ENCODE measurements at places on chromosomes 7 and 10.

DNA sequence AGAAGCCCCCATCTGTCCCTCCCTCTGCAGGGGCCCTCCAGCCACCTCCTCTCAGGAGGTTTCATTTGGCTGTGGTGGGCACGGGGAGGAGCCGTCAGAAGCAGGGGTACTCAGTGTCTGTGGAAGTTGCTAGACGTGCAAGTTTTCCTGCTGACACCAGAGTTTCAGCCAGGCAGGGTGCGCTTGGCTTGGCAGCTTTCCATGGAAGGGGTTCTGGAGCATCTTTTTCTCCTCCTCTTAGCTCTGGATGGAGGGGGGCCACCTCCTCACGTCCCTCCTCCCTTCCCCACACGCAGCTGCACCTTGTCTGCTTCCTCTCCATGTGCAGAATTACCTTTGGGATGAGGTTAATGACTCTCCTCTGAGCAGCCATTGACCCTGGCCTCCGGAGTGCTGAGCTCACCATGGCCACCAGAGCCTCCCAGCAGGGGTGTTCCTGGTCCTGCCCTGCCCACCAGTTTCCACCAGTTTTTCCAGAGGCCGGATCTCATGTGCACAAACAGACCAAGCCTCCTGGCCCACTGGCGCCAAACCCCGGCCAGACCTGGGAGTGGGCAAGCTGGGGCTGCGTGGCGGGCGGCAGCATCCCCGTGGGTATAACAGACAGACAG, 579.8 kb upstream of the FOXK1 start:
- DNase-seq: no peak

DNA sequence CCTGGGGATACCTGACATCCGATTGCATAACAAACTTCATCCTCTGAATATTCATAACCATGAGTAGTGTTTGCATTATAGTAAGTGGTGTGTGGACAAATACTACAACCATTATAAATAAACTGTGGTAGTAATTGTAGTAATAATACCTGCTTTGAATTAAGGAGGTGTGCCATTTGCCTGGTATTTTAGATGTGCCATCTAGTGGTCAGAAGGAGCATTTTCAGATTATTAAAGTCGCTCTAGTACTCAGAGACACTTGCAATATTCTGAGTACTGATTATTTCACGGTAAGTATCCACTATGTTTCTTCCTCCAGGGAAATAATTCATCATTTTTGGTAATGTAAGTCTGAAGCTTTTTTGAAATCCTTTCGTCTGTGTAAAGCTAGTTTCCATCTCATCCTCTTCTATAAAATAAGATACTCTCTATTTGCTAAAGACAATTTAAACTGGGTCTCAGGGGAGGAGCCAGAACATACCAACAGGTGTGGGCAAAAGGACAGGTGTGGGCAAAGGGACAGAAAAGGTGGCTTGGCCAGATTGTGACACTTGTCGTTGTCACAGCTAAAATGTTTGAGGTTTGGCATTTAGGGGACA, 115.3 kb upstream of the WDR11 start:
- peak; percentile 9 for DNase-seq

- DNase-seq: no peak
Observed at GRCh38 chr7:133082390-133082766, 488 bp upstream of the CHCHD3 start.

- DNase-seq: no peak
Observed at GRCh38 chr10:4131407-4132215, 346.6 kb upstream of the KLF6 start.

- DNase-seq: no peak
Observed at GRCh38 chr10:811379-812175, 119.9 kb downstream of the LARP4B start.

DNA sequence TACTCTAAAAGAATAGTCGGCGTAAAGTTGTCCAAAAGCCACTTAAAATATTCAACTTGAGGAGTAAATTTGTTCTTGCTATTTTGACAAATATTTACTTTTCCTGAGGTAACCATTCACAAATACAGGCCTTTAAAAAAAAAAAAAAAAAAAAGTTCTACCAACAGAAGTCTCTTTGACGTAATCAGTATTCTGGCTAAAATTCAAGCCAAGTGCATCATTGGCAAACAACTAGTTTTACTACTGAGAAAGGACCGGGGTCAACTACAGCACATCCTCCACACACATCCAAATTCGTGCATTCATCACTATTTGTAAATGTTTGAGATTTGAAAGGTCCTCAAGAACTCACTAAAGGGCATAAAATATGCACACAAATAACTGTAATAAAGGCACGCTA, 2.0 kb downstream of the OAT start:
- peak; percentile 42 for DNase-seq

DNA sequence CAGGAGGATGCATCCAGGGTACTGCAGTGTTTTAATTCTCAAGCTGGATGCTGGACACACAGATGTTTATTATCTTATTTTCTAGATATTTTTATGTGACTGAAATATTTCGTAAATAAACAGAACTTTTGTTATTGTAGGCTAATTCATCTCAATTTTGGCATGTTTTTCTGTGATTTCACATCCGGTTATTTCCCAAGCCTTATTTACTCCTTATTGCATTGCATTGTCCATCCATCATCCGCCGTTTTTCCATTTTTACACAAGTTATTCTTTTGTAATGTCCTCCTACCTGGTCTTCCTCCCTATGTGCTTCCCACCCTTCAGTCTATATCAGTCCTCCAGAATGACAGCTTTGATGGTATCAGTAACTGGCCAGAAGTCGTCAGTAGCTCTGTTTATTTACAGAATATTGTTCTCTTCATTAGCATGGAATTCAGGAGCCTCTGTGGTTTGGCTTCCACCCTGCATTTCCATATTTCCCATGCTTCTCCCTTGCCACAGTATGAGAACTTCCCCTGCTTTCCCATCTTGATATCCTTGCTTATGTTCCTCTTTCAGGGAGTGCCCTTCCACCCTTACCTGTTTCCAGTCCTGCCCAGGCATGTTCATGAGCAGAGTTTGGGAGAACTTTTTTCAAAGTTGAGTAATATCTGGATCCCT, 16.1 kb downstream of the GNAI1 start:
- no peak for DNase-seq

DNA sequence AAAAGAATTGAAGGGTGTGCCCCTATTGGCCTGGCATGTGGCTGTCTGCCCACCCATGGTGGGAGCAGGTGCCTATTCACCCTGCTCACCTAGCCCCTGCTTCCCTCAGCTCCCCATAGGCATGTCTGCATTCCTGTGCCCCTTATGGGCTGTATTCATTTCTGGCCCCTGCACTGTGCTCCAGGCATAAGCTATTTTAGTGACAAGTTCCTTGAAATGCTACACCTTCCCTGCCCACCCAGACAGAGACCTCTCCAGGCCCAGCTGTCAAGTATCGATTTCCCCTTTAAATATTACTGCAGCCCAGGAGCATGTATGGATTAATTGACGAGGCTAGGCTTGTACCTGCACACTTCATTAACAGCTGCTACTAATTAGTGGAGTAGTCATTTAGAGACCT, 235.4 kb downstream of the RPS24 start:
- DNase-seq: no peak

- no peak for DNase-seq
Observed at GRCh38 chr10:125057158-125058001, 103.0 kb downstream of the CTBP2 start.

- DNase-seq: no peak
Observed at GRCh38 chr10:30505543-30506298, 71.7 kb downstream of the MAP3K8 start.

DNA sequence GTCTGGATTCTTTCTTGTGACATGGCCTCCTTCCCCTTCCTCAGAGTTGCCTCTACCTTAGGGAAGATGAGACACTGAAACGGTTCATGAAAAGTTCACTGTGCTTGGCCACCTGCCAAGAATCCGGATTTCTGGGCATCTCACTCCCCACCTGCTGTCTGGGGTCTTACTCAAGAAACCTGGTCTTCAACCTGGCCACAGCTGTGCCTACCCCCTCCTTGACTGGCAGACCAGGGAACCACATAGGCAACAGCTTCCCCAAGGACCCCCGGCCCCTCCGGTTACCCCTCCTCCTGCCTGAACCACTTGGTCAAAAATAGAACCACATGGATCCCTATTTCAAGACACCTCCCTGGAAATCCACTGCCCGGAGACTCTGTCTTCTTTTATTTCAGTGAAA, 58.7 kb upstream of the NANOS1 start:
- no peak for DNase-seq

Measured in HuH-7 (cell line).